Occipital lobe (tissue), 3 donors: ENCODE measurements at places on chromosomes 5 and 9. TPM values are rescaled to one million over a fixed set of nuclear protein-coding genes. Genes with fewer than 3 reads are reported as not detected.

PCDHB10 gene
- total RNA-seq = 13.1 TPM

OR1Q1 gene
- total RNA-seq = not detected

C9orf50 gene
- not detected for total RNA-seq

WWC1 gene
- 116 TPM for total RNA-seq

CEL gene
- total RNA-seq = not detected
